ENCODE measurements at places on chromosomes 1 and 21.

DNA sequence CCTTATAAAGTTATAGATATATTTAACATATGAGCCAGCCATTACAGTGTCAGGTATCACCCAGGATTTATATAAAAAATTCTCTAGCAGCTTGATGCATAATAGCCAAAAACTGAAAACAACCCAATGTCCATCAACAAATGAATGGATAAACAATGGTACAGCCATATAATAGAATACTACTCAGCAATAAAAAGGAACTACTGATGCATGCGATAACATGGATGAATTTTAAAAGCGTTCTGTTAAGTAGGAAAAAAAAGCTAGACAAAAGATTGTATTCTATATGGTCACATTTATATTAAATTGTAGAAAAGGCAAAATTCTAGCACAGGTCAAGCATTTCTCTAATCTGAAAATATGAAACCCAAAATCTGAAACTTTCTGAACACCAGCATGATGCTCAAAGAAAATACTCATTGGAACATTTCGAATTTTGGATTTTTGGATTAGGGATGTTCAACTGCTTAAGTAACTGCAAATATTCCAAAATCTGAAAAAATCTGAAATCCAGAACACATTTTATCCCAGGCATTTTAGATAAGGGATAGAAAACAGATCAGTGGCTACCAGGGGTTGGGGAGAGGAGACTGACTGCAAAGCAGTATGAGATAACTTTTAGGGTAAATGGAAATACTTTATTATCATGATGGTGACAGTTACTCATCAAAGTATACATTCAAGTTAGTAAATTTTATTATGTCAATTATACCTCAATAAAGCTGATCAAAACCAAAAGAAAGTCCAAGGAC lies 22.0 kb downstream of the SLC16A1 start:
- no peak for DNase-seq

- no peak for DNase-seq
Measured at GRCh38 chr21:39422527-39423241, 22.9 kb downstream of the LCA5L start.

GRCh38 chr21:45607909-45608295 lies 35.6 kb upstream of the PCBP3 start:
- DNase-seq, result no peak

DNA sequence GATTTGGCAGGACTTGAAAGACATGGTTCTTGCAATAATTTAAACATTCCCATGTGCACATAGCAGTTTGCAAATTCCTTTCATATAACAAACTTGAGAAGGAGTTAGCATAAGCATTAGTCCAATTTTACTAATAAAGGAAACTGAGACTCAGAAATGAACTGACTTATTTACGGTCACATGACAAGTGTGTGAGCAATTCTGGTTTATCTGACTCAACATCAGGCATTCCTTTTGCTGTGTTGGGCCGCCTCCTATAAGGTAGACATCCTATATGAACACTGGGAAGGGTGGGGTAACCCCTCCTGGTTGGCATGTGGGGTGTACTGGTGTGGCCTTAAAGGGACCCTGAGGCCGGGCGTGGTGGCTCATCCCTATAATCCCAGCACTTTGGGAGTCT lies 8.5 kb upstream of the CPT2 start:
- DNase-seq, result no peak

DNA sequence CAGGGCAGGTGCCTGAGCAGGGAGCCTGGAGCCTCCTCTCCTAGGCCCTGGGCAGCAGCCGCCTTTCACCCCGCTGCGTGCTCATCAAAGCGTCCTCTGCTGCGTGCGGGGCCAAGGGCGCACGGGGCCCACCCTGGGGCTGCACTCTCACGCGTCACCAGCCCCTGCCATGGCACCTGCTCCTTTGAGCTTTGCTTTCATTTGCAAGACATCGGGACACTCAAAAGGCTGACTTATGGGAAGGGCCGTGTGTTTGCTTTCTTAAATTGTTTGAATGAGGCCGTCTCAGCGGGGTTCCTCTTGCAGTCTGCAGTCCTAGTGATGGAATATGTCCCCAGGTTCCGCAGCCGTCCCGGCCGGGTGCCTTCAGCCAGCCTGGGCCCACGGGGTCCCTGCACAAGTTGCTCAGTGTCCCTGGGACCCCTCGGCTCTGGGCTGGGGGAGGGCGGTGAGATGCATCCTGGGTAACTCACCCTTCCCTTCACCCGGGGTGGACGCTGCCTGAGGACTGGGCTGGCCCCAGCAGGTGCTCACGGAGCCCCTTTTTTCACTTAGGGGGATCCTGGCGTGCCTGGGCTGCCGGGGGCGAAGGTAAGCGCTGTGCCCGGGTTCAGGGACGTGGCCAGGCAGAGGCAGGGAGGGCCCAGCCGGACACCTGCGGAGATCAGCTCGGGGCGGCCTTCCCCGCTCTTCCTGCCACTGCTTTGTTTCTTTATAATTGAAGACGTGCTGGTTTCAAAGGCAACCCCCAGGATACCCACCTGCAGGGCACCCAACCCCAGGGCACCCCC lies 53.1 kb downstream of the SLC19A1 start:
- DNase-seq, result no peak

DNA sequence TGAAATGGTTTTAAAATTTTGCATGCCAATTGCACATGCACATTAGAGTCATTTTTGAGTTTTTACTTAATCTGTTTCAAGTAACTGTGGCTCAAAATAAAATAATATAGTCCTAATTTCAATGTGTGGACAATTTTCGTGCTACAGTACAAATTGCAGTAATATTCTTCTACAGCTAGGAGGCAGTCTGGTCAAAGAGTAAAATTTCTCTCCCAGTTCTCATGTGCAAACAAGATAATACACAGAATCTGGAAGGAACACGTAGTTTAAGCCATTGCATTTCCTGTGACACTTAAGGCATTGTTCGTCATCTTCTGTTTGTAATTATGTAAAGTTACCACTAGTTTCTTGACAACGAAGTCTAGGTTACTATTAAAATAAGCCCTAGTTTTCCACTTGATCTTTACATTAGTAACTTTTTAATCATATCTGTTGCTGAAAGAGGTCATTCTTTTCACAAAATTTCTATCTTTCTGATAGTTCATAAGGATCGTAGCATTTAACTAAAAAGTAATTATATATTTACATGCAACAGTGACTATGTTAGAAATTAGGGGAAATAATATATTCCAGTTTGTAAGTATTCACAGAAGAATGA lies 28.9 kb downstream of the ODR4 start:
- no peak for DNase-seq

DNA sequence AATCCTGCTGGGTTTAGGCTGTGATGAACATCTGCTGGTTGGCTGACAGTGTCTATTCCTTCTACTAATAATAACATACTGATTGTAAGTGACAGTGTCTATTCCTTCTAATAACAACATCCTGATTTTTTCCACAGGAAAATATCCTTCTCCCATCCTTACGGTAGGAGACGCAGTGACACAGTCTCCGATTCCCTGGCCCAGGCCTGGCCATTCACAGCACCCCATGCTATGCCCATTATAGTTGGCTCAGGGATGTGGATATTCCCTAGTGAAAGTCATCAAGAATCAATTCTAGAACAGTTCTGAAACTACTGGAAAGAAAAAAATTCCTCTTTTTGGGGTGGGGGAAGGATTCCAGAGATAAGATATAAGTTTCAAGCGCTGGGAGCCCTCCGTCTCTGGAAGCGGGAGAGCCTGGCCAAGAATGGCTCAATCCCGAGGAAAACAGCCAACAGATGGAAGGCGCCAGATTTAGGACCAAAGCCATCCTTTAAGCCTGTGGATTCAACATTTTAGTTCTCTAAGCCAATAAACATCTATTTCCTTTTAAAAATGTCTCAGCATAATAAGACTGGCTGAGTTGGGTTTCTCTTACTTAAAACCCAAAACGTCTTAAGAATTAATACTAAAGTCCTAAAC lies 88.6 kb downstream of the GPATCH2 start:
- DNase-seq, result no peak

- DNase-seq, result no peak
Measured at GRCh38 chr1:109181085-109181806, 32.5 kb upstream of the SARS1 start.

DNA sequence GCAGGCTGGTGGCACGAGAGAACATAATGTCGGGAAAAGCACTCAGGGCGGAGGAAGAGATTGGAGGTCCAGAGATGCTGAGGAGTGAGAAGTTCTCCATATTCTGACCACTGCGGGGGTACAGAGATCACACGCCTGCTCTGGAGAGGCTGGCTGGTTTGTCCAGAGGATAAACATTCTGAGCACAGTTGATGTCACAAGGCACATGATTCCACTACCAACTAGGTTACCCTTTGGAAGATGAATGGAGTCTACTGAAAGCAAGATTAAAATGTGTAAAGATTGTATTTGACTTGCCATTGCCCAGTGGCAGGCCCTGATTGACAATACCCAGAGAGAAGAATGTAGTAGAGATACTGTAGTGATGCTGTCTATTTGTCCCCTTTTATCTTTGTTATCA lies at the start of gene SPATA46:
Gene SPATA46 (minus strand): TSS at position 164 of the 400 bp plus-strand sequence. CDS start 64 bp downstream, at position 100.
- DNase-seq, result no peak

- DNase-seq, result no peak
Measured at GRCh38 chr1:89179343-89179742, 3.5 kb upstream of the GBP7 start.

DNA sequence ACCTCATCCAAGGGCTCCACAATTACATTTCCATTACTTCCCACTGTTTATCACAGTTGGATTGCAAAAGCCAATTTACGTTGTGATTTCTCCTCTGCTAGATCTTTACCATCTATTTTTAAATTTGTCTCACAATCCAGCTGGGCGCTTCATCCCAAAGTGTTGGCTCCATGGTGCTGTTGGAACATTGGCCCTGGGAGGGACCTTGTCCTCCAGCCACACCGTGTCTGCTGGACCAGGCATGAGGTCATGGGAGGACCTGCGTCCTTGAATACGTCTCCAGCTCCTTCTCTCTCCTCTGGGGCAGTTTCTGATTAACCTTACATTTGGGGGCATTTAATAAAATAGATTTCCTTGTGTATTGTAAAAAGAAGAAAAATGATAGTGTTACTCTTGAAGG lies 125.4 kb downstream of the KCNJ6 start:
- no peak for DNase-seq

DNA sequence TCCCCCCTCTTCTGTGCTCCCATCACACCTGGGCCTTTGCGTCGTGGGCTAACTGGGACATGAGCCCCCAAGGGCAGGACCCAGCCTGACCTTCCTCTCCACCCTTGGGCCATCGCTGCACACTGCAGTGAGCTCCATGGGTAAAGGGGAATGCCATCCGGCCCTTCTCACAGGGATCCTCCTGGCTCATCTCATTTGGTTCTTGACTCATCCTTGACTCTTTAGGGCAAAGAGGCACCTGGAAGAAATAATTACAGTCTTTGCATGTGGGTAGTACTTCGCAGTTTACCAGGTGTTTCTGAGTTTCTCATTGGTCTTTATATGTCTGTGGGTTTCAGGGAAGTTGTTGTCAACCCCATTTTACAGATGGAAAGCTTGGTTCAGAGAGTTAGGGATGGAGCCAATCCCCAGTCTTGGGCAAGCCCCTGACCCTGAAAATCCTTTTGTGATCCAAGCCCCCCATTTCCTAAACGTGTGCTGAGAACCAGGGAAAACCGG lies 59.3 kb upstream of the ID3 start:
- no peak for DNase-seq

DNA sequence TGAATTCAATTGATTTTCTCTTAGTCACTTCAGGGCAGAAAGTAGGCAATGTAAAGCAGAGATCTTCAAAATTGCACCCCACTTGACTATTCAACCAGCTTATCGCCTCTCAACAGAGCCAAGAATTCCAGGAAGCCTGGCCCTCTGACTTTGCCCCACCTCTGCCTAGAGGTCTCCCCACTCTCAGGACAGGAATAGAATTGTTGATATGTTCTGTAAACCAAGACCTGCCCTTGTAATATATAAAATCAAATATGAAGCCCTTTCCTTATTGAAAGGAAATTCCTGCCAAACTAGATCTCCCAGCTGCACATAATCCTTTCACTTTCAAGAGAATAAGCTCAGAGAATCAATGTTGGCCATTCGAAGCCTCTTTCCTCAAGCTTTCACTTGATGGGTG lies 116.1 kb upstream of the DPT start:
- DNase-seq, result no peak

DNA sequence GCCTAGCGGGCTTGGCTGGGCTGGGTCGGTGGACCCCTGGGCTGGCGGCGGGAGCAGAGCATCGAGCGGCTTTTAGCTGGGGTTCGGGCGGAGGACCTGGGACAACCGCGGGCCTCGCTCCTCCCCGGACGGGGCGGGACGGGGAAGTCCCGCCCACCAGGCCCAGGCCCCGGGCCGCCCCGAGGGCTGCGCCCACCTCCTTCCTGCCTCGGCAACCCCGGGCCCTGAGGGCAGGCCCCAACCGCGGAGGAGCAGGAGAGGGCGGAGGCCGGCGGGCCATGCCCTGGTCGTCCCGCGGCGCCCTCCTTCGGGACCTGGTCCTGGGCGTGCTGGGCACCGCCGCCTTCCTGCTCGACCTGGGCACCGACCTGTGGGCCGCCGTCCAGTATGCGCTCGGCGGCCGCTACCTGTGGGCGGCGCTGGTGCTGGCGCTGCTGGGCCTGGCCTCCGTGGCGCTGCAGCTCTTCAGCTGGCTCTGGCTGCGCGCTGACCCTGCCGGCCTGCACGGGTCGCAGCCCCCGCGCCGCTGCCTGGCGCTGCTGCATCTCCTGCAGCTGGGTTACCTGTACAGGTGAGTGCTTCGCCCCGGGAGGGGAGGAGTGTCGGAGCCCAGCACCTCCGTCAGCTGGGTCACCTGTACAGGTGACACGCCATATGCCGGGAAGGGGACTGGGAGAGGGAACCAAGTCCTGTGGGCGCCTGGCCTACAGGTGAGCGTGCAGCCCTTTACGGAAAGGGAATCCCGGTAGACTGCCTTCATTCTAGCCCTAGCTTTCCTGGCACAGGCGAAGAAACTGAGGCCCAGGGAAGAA lies at the start of gene XKR8:
Gene XKR8 (plus strand): TSS at position 182 of the 812 bp plus-strand sequence. CDS start 97 bp downstream, at position 279.
- no peak for DNase-seq

DNA sequence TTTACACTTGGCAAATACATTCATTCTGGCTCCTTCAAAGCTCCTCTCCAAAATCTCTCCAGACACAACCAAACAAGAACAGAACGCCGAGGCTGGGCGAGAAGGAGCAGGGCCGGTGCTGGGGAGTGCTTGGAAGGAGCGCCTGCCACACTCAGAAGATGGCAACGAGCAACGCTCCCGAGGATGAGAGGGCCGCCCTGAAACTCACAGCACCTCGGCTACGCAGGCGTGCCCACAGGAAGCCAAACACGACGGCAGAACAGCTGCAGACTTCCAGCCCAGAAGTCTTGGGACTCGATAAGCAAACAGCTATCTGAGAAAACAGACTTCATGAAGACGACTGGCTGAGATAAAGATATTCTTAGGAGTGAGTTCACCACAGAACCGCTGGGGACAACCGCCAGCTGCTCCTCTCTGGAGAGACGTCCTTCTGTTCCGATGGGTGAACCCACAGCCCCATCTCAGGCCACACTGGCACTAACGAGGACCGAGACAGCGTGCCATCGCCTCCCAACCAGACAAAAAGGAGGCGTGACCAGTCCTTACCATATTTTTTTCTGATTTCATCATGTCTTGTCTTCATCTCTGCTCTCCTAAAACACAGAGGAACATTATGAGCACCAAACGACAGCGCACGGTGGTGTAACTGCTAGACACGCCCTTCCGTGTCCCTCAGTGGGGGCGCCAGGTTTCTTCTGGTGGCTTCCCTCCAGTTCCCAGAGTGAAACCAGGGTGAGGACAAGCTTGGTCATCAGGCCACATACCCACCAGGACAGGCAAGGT lies 18.6 kb downstream of the PTTG1IP start:
- no peak for DNase-seq

- no peak for DNase-seq
Measured at GRCh38 chr1:112618114-112618720, 724 bp downstream of the ST7L start.

Measured in SHP77 treated with DMSO at 0.1 percent for 48 hours (cell line).